Stimulated activated CD8-positive, alpha-beta memory T cell treated with anti-CD3 and anti-CD28 coated beads, Interleukin-7, amount 100 ng/mL, for 48 hours (primary cell): ENCODE measurements at places on chromosomes 1 and 21.

DNA sequence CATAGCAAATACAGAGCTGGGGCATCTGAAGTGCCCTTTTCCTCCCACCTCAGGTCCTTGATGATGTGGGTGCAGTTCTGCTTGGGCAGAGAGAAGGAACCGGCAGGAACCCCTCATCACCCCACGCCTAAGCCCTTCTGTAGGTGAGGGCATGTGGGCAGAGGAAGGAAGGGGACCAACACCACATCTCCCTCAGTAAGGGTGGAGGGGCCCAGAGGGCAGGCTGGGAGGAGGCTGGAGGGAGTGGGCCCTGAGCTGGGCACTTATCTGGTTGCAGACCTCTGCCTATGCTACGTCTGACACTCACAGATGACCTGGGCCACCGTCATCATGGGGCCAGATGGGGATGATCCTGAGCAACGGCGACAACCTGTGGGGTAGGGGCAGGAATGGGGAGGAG, 11.0 kb downstream of the ZNF687 start:
- no peak for DNase-seq

- no peak for DNase-seq
These were observed 18.8 kb downstream of the SZRD1 start for GRCh38 chr1:16385659-16386453.

DNA sequence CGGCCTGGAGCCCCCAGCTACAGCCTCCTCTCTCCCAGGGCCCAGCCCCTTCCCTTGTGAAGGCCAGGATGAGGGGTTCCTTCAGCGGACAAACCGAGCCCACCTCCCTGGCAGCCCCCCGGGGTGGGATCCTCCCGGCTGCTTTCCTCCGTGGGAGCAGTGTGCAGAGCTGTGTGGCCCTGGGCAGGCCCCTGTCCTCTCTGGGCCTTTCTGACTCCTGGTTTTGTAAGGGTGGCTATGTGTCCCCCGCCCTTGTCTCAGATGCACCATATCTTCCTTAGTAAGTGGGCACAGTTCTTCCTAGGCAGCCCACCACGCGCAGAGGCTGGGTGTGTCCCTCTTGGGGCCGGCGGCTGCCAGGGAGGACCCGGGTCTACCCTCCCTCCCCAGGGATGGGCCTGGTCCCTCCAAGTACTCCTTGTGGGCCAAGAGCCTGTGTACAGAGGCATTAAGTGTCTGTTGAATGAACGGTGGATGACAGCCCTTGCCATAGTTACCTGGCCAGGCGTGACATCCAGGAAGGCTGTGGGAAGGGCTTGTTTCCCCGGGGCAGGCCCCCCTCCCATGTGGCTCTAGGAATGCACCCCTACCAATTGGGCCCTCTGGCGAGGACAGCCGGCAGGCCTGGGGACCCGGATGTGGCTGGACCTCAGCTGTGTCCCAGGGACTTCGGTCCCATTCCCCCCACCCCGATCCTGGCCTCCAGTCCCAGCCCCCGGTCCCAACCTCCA, 3.8 kb downstream of the SMIM1 start:
- no peak for DNase-seq

DNA sequence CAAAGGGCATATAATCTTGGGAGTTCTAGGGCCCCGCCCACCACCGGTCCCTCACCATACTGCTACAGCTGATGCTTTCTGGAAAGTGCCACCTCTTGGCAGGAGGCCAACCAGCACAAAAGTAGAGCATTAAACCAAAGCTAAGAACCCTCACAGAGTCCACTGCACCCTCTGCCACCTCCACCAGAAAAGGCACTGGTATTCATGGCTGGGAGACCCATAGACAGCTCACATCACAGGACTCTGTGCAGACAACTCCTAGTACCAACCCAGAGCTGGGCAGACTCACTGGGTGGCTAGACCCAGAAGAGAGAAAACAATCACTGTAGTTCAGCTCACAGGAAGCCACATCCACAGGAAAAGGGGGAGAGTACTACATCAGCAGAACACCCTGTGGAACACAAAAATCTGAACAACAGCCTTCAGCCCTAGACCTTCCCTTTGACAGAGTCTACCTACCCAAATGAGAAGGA, 10.8 kb downstream of the THEM4 start:
- no peak for DNase-seq

DNA sequence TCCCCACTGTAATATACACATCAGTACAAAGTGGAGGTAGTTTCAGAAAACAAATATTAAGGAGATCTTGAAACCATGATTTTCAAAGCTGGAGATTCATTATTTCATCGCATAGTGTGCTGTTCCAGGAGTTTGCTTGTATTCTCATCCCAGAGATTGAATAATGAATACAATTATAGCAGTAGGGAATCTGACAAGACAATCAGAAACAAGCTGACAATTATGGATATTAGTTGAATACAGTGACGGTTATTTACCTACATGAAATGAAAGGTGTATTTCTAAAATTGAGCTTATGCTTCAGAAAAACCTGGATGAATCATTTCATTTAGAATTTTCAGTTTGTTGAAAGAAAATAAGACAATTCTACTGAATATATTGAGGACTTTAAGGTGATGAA, 2119.0 kb downstream of the MRPL39 start:
- DNase-seq = no peak

- DNase-seq = no peak
These were observed 6.8 kb upstream of the NFYC start for GRCh38 chr1:40684669-40685068.

- no peak for DNase-seq
These were observed 18.1 kb downstream of the KHDRBS1 start for GRCh38 chr1:32031578-32032274.

GRCh38 chr1:232880354-232880753, 70.1 kb upstream of the NTPCR start:
- no peak for DNase-seq

DNA sequence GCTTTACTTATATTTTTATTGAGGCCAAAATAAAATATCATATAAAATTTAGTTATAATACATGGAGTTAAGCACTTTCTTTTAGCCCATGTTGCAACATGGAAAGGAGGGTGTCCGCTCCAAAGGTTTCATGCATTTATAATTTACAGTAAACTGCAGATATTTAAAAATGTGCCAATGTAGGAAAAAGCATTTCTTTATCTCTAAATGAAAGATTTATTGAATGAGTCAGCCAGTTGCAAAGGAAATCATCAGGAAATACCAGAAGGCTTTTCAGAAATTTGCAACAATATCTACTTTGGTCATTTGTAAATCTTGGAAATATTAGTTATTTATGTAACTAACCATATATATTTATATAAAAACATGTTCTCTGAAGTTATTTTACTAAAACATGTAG, 12.1 kb downstream of the ATP6V1G3 start:
- DNase-seq = no peak

GRCh38 chr1:28518745-28519341, 13.0 kb downstream of the RCC1 start:
- DNase-seq = no peak

- DNase-seq = no peak
These were observed 50.7 kb downstream of the GALNT2 start for GRCh38 chr1:230117694-230118093.

DNA sequence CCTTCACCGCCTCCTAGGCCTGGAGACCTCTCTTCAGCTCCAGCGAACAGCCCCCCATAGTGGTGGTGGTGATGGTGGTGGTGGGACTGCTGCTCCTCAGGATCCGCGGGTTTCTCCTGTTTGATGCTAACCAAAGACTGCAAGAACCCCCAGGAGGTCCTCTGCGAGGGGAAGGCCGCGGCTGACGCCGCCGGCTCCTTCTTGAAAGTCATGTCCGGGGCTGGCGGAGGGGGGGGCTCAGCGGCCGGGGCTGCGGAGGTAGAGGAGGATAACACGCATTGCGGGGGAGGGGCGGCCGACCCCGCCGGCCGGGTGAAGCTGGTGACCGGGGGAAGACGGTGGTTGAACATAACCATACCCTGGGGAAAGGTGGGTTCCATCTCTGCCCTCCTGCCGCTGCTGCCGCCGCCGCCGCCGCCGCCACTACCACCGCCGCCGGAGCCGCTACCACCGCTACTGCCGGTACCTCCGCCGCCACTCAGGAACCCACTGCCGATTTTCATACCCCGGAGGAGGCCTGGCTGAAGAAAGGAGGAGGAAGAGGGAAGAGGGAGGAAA, 554 bp downstream of the ZNF281 start:
- DNase-seq = peak; percentile 12

DNA sequence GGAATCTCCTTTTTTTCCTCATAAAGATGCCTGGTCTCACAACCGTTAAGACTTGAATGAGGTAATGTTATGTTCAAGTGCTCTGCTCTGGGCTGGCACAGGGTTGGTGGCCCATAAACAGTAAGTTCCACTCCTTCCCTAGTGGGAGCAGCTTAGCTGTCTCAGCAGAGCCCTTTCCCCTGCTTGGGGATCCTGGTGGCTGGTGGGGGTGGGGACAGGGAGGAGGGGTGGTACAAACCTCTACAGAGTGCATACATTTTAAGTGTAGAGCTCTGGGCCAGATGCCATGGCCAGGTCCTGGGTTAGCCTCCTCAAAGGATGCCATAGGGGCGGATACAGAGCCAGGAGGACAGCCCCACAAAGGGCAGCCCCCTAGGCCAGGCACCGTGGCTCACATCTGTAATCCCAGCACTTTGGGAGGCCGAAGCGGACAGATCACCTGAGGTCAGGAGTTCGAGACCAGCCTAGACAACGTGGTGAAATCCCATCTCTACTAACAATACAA, 20.7 kb upstream of the PADI1 start:
- DNase-seq = no peak

DNA sequence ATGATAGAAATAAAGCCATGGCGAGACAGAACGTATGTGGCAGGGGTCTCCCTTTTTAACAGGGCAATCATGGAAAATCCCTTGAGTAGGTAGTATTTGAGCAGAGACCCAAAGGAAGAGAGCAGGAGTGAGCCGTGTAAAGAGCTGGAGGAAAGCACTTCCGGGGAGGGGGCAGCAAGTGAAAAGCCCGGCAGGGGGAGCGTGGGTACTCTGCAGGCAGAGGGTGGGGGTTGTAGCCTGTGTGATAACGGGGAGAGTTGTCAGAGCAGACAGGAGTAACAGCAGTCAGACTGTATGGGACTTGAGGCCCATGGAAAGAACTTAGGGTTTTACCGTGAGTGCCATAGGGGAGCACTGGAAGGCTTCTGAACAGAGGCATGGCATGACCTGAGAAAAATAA, 51.1 kb upstream of the LDLRAP1 start:
- DNase-seq = no peak

GRCh38 chr1:110403805-110404204, 3.7 kb downstream of the LAMTOR5 start:
- DNase-seq = no peak

GRCh38 chr1:107687849-107688753, 276.9 kb downstream of the VAV3 start:
- no peak for DNase-seq
